ENCODE measurements at places on chromosomes 6 and 20.

DNA sequence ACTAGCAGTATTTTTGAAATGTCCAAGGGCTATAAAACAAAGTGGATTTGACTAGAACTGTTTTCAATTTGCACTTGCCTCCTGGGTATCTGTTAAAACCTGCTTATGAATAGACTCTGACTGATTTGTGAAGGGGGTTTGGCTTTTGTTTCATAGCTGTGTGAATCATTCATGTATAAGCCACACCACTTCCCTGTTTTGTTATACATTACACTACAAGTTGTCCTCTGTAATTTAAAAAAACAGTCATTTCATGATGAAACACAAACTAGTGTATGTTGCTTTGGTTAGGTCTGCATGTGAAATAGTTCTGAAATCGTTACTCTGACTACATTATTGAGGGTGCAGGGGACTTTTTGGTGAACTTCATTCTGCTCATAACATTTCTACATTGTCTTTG lies 121.7 kb downstream of the NKAIN2 start:
- no peak for DNase-seq

GRCh38 chr6:97160280-97160679 lies 122.7 kb downstream of the MMS22L start:
- DNase-seq, result no peak

DNA sequence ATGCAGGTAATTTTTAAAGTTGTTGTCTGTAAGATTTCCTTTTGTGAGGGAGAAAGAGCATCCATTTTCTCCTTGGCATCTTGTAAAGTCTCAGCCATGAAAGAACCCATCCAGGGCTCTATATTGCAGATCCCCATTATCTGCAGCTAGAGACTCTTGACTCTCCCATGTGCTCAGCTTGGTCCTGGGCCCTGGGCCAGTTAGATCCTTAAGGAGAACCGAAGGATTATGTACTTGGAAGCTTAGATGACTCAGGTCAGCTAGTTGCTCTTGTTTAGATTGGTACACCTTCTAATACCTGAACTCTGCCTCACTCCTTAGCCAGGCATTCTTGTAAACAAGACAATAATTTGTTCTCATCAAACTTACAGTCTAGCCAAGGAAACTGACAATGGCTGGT lies 1617.6 kb downstream of the KHDRBS2 start:
- DNase-seq, result no peak

DNA sequence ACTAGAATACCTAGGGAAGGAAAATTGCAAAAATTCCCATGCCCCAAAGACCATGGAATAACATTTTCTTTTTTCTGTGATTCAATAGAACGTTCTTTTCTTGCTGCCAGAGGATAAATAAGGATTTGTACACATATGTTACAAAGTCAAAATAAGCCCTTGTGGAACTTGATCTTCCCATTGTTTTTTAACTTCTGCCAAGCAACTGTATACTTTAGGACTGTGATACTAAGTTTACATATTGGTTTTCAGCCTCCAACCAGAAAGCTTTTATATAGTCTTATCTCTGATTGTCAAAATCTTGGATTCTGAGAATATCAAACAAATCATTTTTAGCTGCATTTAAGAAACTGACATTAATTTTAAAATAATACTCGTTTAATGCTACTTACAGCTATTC lies 84.6 kb downstream of the HMGCLL1 start:
- DNase-seq, result no peak

DNA sequence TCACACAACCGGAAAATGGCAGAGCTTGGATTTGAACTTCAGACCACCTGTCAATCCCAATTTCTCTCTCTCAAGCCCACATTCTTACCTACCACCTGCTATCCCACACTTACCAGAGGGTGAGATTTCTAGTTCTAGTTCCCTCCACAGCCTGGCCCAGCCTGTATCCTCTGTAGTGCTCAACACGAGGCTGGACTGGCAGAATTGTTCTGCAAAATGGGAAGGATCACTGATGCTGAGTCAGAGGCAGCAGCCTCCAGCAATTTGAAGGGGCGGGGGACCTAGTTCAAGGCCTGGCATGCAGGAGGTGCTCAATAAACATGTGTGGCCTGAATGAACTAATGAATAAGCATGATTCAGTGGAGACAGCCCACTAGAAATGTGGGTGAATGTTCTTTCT lies 53.6 kb upstream of the TTPAL start:
- DNase-seq, result no peak

- no peak for DNase-seq
These were observed 260.6 kb downstream of the GMPR start for GRCh38 chr6:16498957-16499356.

DNA sequence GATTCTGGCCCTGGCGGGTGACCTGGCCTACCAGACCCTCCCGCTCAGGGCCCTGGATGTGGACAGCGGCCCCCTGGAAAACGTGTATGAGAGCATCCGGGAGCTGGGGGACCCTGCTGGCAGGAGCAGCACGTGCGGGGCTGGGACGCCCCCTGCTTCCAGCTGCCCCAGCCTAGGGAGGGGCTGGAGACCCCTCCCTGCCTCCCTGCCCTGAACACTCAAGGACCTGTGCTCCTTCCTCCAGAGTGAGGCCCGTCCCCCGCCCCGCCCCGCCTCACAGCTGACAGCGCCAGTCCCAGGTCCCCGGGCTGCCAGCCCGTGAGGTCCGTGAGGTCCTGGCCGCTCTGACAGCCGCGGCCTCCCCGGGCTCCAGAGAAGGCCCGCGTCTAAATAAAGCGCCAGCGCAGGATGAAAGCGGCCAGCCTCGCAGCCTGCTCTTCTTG lies 868 bp upstream of the SLC2A4RG start:
- no peak for DNase-seq

- DNase-seq, result no peak
These were observed 3.4 kb upstream of the HEY2 start for GRCh38 chr6:125746019-125746414.

GRCh38 chr6:66687611-66688140 lies 980.6 kb upstream of the EYS start:
- DNase-seq, result no peak

DNA sequence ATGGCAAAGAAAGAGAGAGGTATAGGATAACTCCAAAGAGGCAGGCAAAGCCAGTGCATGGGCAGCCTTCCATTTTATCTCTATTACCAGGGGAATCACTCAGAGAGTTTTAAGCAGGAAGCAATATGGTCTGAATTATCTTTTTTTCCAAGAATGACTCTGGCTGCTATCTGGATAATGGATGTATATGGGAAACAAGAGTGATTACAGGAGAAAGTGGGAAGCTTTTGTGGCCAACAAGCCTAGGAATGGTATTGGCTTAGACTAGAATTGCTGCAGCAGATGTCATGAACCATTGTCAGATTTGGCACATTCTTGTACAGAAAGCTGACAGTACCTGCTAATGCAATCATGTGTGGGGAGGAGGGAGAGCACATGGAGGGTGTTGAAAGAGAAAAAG lies 73.0 kb upstream of the BTBD3 start:
- no peak for DNase-seq

DNA sequence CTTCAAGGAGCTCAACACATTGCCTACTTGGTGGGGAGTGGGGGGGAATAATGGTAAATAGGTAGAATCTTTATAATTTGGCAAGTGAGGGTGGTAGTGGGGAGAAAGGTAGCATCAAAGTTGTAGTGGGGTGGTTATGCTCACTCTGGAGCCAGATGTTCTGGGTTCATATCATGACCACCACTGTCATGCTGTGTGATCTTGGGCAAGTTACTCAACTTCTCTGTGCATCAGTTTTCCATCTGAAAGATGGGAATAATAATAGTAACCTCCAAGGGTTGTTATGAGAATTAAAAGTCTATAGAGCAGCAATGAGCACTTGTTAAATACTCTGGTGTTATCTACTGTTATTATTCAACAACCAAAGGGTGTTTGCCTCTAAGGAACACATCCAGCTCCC lies 22.0 kb upstream of the PREX1 start:
- no peak for DNase-seq

DNA sequence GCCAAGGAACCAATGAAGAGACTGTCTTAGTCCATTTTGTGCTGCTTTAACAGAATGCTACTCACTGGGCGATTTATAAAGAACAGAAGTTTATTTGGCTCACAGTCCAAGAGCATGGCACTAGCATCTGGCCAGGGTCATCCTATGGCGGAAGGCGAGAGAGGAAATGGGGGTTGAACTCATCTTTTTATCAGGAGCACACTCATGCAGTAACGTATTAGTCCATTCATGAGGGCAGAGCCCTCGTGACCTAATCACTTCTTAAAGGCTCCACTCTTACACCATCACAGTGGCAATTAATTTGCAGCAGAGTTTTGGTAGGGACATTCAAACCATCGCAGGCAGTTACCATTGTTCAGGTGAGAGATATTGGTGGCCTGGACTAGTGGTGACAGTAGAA lies 8.5 kb downstream of the ARFGEF2 start:
- DNase-seq, result no peak

DNA sequence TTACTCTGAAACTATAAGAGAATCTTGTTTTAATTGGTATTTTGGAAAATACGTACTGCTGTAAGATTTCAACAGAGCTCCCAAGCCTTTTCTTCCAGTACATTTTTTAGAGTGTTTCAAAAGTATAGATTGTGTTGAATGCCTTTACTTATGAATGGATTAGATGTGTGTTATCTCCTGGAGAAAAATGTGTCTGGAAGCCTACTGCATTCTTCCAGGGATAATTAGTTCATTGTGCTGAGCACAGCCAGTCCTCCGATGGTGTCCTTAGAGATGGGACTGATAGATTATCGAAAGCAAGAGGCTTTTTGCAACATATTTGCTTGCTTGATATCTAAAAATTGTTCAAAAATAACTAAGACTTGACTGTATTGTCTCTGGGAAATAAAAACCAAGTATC lies 114.2 kb downstream of the PLEKHG1 start:
- no peak for DNase-seq

DNA sequence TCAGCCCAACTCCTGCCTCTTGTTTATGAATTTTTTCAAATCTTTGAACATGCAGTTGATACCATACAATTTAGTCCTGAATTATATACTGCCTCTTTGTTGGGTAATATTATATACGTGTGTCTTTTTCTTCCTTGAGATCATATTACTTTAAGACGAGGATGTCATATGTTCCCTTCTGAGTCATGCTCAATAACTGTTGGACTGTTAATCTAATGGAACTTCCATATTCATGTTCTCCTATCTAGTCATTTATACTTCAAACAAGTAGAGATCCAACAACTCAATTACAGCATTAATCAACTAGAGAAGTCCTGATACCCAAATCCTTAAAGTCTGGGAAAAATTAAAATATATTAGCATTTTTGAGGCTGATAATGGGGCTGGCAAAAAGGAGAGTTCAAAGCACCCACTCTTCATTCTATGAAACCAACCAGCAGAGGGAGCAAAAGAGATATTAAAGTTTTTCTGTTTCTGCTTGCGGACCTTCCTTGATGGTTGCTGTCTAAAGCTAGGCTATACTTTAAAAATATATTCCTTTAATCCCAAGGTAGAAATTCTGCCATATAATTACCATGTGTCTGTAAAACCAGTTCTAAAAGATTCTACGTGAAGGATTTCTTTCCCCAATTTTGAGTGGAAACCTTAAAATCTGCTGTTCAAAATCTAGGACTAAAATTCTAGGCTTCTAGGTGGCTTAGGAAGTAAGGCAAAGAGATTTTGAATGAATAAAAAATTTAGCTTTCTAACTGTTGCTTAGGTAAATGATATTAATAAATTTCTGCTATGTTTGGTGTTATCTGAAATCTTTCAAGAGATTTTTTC lies 498.9 kb downstream of the BCKDHB start:
- DNase-seq, result no peak

GRCh38 chr6:56770011-56770520 lies 127.4 kb upstream of the DST start:
- no peak for DNase-seq

DNA sequence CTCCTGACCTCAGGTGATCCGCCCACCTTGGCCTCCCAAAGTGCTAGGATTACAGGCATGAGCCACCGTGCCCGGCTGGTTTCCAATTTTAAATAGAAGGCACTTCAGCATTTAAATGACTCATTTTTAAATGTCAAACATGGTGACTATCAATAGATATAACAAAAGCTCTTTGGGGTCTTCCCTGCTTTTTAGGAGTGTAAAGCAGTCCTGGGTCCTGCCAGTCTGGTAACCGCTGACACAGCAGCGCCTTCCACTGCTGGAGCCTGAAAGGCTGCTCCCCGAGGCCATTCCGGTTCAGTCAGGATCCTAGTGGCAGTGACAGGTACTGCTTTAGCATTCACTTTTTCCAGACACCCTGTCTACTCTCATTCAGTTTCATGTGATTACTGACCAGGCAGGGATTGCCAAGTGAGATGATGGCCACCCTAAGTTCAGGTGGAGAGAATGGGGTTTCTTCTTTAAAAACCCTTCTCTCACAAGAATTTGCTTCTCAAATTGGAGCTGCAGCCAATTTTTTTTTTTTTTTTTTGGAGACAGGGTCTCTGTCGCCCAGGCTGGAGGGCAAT lies 5.1 kb downstream of the DIDO1 start:
- DNase-seq, result peak; percentile 70

- DNase-seq, result no peak
These were observed 22.2 kb downstream of the EIF2S2 start for GRCh38 chr20:34089655-34090345.

DNA sequence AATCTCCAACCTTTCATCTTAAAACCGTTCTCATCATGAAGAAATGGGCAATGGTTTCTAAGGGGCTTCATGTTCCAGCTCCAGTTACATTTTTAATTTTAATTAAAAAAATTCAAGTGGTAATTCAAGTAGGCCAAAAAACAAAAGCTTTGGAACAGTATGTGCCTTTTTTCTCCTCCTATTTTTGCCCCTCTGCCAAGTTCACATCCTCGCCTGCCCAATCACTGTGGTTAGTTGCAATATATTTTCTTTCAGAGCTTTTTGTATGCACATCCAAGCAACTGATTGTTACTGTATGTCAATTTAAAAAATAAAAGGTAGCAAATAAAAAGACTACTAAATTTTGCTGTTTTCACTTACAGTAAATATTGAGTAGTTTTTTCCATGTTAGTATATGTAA lies 99.8 kb upstream of the B3GAT2 start:
- no peak for DNase-seq

DNA sequence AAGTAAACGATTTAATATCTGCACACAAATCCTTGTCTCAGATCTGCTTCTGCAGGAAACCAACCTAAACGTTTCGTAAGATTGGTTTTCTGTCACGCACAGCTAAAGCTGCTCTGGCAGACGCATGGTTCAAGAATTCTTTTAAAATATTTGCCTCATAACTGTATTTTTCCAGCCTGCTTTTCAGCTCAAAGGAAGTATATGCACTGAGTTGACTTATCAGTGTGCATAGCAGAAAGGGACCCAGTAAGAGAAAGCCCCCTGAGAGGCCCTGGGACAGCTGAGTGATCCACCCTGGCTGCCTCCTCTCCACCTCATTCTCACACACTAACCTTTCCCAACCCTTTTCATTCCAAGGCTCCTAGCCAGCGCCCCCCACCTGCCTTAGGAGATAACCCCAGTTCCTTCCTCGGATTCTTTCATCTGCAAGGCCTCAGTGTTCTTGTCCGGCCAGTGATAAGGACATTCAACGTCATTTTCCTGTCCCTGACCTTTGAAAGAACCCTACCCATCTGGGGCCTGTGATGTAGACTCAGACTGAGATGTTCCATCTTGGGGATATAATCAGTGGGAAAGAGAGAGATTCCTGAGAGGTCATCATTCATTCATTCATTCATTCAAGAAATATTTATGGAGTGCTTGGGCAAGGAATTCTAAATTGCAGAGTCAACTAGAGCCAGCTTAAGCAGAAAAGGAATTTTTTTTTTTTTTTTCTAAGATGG lies 22.4 kb upstream of the SLC9A8 start:
- DNase-seq, result no peak

All from hematopoietic multipotent progenitor cell treated with erythropoietin and hydrocortisone succinate and interleukin-3 and kit ligand, for 15 days (in vitro differentiated cells).